ENCODE measurements at places on chromosomes 7 and 10.

GRCh38 chr7:56121440-56121839 lies 5.2 kb upstream of the NUPR2 start:
- no peak for DNase-seq

DNA sequence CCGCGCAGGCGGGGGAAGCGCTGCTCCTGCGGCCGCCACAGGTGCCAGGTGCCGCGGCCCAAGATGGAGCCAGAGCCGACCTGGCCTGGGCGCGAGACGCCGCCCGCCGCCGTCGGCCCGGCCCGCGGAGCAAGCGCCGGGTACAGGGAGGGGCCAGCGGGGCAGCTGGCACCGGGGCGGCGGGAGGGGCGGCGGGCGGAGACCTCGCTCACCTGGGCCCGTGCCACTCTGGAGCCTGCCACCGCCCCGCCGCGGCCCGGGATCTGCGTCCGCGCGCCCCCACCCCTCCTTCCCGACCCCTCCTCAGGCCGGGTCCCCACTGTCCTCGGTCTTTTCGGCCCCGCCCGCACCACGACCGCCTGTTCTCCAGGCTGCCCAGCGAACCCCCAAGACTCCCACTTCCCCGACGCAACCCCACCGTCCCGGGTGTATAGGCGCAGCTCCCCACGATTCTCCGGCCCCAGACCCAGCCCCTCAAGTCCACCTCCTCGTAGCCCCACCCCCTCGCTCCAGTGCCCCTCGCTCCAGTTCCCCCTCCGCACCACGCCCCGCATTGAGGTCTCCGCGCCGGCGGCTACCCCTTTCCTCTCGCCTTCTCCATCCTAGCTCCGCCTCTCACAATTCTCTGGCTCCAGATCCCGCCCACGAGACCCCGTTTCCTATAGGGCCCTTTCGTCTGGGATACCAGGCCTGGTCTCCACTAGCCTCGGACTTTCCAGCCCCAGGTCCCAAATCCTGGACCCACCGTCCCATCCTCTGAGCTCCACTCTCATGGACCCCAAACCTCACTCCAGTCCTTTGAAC lies at the start of gene GPRIN2:
Gene GPRIN2, minus strand, starts transcription at position 144 of the 804 bp plus-strand sequence. CDS start 5,922 bp downstream, outside the sequence.
- DNase-seq = peak; percentile 92

DNA sequence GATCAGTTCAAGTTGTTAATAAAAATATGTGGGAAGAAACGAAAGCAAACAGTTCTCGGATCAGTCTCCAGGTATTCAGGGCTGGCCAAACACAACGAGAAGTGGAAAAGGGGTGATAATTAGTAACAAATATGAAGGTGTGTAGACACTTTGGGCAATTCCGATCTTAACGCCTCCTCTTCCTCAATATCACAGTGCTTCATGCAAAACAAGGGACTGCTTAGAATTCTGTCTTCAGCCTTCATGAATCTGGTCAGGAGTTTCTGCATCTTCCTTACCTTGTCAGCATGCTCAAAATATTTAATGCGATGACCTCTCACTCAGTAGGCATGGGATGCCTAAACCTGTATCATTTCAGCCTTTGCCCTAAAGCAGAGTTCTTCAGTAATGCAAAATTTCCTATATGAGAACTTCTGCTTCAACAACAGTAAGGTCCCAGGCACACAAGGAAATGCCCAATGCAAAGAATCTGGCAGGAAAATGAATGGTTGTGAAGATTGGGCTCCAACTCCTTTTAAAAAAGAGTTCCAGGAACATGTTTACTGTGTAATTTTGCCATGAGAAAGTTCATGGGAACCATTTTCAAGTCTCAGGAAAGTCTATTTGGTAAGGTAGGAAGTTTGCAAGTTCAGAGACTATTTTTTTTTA lies 23.4 kb upstream of the VAX1 start:
- no peak for DNase-seq

- DNase-seq = no peak
These were observed 1.3 kb downstream of the ITPRIP start for GRCh38 chr10:104336821-104337467.

GRCh38 chr7:144386741-144387140 lies 16.8 kb downstream of the NOBOX start:
- DNase-seq = no peak

- no peak for DNase-seq
These were observed 108.4 kb downstream of the SFMBT2 start for GRCh38 chr10:7302392-7302906.

- no peak for DNase-seq
These were observed 185.6 kb downstream of the PLXNA4 start for GRCh38 chr7:132390705-132391104.

GRCh38 chr7:98084631-98085030 lies 22.0 kb upstream of the LMTK2 start:
- DNase-seq = no peak

- DNase-seq = no peak
These were observed 93.5 kb downstream of the TNS3 start for GRCh38 chr7:47488201-47488968.

DNA sequence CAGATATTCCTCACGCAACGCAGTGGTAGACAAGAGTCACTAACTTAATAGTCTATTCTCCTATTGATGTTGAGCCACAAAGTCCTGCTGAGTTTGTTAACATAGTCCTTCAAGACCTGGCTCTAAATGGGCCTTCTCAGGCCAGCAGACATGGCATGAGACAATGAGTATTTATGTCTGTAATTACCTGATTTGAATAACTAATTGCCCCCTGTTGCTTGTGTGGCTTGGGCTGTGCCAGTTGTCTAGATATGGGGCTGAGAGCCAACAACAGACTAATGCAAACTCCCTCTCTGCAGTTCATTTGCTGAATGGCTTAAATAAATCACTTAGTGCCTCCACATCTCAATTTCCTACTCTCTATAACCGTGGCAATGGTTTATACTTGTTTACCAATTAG lies 65.5 kb upstream of the VWC2 start:
- DNase-seq = no peak

- DNase-seq = no peak
These were observed 650.5 kb upstream of the MKI67 start for GRCh38 chr10:128776673-128777252.

DNA sequence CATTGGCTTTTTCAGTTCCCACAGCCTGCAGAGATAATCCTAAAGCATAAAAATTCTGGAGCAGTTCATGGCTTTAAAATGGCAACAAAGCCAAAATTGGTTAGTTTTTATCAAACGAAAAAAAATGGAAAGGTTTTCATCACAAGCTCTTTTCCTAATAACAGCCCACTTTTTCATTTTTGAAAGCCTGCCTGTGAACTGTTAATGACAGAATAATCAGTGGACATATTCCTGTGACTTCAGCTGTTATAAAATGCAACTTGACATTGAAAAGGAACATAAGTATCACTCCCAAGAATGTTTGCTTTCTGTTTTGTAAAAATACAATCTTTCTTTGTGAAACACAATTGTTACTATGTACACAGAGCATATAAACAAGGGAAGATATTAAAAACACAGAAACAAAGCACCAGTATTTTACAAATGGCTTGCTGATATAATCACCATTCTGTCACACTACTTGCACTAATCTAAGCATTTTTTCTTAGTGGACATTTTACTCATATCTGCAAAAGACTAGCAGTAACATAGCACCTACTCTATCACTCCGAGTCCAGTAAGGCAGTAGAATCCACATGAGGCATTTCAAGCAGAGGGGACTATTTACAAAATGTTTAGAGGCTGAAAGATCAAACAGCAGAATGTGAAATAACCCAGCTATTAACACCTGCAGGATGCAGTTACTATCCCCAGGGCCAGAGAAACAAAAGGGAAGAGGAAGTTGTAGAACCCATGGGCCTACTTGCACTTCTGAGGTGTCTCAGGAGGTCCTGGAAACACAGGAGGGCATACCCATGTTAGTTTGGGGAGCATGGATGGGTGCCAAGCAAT lies 26.4 kb downstream of the MACC1 start:
- no peak for DNase-seq

DNA sequence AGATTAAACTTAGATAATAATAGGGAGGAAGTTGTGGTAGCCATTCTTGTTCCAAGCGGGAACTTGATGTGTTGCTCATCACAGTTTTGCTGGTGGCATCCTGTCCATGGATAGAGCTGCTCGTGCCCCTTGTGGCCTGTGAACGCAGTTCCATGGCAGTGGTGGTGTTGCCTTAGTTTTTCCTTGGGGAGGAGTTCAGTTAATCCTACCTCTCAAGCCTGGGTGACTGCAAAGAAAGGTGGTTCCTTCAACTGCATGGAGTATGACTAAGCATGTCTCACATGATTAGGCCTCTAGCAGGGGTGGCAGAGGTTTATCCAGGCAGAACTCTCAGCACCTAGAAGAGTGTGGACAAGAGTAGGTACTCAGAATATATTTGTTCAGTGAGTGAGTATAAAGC lies 99.7 kb downstream of the MAPK8 start:
- no peak for DNase-seq

DNA sequence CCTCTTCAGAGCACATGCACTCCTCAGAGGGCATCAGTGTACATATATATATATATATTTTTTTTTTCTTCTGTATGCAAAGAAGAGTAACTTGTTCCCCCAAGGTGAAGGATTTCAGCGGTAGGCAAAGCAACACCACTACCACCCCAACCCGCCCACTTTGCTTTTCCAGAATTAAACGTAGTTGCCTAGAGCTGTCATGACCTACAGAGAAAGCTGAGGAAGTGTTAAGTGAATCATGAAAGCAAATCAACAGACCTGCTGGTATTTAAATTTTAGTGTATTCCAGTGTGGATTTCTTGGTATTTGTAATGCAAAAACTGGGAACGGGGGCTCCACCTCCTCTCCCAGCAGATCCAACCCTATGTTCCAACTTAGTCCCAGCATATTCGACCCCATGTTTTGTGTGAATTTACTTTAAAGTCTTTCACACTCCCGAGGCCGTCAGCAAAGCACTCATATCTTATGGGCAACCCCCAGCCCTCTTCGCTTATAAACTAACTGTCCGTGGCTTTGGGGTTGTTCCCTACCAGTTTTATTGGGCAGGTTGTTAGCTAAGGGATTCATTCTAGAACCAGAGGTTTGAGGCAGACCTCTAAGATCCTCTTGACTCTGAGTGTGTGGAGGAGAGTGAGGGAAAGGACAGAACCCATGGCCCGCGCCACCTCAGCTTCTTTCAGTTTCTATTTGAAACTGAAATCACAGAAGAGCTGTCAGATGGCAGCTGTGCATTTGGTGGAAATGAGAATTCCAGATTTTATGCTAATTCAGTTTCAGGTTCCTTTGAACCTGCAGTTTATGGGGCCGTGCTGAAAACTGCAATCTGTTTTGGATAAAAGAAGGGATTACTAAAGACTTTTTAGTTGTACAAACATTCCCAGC lies 450.2 kb upstream of the GALNT17 start:
- DNase-seq = no peak

DNA sequence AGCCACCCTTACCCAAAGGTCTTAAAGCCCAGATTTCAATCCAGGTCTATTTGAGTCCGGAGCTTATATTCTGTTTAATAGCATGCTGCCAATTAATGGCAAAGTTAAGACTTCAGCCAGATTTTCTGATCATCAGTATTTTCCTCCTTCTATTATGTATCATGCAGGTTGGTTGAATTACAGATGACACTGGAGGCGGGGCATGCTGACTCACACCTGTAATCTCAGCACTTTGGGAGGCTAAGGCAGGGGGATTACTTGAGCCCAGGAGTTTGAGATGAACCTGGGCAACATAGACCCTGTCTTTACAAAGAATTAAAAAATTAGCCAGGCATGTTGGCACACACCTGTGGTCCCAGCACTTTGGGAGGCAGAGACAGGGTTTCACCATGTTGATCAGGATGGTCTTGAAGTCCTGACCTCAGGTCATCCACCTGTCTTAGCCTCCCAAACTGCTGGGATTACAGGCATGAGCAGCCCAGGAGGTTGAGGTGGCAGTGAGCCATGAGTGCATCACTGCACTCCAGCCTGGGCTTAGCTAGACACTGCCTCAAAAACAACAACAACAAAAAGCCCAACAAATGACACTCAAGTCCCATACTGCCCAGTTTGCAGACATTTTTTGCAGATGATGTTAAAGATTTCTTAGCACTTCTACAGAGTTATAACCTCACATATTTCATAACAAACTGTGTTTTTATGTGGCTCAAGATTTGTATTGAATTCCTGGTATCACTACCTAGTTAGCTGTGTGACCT lies 62.5 kb downstream of the MCU start:
- no peak for DNase-seq

DNA sequence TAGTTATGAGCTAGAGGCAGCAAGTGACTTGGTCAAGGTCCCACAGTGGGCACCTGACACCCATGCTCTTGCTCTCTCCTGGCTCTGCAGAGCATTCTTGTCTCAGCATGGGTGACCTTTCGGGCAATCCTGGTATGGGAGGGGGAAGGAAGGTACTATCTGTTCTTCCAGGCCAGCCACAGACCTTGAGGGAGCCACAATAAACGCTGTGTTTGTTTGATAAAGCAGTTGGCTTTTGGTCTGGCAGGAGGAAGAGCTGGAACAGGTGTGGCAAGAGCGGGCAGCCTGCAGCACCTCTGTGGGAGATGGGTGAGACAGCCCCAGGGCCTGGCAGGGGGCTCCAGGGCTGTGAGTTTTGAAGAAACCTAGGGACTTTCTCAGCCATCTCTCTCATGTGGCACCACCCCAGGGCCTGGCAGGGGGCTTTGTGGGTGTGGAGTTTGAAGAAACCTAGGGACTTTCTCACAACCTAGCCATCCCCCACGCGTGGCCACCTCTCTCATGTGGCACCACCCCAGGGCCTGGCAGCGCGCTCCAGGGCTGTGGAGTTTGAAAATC lies 11.4 kb downstream of the CLDN3 start:
- DNase-seq = no peak

DNA sequence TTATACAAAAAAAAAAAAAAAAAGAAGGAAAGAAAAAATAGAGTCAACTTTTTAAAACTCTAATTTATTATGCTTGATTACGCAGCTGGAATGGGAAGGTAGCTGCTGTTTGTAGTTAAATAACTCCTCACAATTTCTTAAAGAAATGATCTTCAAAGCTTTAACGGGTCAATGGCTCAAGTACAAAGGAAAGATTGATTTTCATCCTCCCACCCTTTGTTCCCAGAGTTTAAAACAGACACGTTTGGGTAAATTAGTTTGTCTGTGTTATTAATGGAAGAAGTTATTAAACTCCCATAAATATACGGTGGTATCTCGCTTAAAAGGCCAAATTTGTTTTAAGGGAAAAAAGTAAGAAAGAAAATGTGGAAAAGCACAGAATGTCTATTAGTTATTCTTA lies 179.3 kb downstream of the EMX2 start:
- no peak for DNase-seq

DNA sequence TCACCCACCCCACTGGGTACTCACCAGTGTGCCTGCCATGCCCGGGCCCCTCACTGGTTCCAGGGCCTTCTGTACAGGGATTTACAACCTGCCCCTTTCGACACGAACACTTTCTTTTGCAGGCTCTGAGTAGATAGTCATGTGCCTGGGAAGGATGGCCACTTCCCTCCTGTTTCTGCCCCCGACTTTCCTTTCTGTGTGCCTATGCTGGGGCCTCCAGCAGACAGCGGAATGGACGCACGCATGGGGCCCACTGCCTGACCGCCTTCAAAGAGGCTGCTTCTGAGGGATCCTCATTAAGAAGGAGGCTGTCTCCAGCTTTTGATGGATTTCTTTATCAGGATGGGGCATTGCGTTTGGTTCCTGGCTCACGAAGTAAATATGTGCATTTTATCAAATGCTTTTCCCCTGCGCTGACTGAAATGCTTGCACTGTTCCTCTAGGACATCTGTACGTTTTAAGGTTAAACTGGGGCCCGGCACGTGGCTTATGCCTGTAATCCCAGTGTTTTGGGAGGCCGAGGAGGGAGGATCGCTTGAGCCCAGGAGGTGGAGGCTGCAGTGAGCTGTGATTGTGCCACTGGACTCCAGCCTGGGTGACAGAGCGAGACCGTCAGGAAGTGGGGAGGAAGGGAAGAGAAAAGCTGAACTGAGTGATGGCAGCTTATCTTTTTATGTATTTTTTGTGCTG lies 29.4 kb upstream of the NKX6-2 start:
- no peak for DNase-seq
